ENCODE measurements at places on chromosomes 5 and 9.

GRCh38 chr5:150124111-150124557 lies 31.5 kb downstream of the PDGFRB start:
- no peak for DNase-seq

DNA sequence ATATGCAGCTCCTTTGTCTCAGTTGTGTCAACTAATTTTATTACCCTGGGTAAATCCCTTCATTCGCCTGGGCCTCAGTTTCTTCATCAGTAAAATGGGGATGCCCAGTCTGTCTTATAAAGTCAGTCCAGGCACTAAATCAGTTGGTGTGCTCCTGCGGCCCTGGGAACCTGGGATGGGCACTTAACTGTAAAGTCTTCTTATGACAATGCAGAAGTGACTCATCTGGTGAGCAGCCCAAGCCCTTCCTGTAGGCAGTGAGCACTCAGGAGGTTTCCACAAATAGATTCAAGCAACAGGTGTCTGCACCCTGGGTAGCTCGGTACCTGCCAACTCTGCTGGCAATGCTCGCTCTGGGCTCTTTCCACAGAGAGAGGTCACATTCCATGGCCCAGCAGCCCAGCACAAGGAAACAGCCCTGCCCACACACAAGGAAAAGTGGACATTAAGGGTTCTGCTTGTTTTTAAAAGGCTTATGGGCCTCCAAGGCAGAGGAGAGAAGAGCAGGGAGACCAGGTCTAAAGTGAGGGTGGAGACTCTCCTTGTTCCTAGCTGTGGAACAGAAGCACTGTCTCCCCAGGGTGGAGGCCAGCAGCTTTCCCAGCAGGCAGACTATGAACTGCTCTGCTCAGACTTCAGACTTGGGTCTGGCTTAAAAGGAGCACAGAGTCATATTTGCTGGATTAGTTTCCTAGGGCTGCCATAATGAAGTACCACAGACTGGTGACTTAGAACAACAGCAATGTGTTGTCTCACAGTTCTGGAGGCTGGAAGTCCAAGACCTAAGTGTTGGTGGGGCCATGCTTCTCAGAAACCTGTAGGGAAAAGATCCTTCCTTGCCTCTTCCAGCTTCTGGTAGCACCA lies 89.7 kb upstream of the ADRA1B start:
- no peak for DNase-seq

DNA sequence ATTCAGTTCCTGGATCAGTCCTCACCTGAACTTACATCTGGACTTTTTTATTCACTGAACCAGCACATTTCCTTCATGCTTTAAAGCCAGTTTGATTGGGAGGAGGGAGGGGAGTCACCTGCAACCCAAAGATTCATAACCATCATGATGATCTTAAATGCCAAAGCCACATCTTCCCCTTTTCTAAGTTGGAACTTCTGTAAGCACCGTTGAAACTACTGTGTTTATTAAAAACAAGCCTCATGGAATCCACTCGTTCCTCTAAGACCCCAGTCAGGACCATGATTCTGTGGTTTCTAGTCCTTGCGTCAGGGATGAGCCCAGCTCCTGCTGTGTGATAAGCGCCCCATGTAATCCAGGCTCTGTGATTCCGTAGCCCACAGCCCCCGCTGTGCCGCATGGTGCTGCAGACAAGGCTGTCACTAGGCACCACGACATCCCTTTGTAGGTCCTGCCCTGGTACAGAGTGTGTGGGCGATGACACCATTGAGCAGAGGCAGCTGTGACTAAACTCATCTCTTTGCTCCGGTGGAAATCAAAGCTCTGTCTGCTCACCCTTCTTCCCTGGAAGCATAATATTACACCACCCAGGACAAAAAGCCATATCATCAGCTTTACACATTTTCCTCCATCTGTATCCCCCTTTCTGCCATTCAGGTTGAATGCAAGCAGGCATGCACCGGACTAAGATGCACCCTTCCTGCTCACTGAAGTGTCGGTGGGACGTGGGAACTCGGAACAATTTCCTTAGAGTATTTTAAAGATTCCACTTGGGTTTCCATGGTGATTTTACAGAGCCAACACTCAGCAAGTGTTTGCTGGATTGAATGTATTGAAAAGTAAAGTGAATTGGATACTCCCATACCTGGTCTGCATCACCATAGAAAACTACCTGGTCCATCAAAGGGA lies 132.0 kb upstream of the FSTL4 start:
- DNase-seq = no peak

DNA sequence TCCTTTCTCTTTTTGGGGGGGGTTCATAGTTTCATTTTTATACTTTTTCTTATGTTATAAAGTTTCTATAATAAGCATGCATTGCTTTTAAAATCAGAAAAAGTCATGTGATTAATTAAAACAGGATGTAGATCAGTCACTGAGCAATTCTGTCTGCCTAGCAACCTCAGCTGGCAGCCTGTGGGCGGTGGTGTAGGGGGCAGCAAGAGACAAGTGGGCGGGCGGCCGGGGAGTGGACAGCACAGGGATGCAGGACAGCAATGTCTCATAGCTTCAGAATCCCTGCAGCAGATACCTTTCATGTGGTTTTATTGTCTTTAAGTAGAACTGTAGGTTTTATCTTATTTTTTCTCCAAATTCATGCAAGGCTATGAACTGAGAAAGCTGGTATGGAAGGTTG lies 101.9 kb upstream of the S1PR3 start:
- no peak for DNase-seq

- DNase-seq = no peak
Observed at GRCh38 chr5:162067162-162067561, 411 bp upstream of the GABRG2 start.

DNA sequence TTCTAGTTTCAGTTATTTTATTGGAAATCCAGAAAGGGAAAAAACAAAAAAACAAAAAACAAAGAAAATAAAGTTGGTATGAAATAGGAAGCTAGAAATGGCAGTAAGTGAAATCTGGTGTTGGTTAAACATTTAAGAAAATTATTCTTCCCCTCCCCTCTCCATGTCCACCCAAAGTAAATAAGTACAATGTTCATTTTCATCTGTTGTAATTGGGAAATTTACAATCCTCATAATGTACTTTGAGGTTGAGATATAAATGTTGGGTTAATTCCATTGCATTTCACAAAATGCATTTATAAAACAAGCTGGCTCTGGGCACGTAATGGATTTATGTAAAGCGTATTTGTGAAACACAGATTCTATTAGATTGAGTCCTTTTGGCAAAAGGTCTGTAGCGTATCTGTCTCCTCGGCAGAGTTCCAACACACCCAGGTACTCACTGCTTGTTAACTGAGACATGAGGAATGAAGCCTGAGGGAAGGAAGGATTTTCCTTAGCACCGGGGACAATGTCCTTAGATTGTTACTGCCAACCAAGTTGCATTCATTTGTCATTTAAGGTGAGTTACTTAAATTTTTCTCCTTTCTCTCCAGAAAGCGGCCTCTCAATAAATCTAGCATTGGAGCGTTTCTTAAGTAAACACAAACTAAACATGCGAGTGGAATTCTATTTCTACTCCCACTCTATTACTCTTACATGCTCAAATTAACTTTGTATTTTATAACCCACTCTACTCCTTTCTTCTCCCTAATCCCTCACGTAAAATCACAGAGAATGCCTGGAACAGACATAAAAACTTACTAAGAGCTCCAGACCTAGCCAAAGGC lies 912.3 kb upstream of the WWC1 start:
- DNase-seq = no peak

GRCh38 chr5:150192462-150192861 lies 2.6 kb downstream of the SLC6A7 start:
- DNase-seq = no peak

DNA sequence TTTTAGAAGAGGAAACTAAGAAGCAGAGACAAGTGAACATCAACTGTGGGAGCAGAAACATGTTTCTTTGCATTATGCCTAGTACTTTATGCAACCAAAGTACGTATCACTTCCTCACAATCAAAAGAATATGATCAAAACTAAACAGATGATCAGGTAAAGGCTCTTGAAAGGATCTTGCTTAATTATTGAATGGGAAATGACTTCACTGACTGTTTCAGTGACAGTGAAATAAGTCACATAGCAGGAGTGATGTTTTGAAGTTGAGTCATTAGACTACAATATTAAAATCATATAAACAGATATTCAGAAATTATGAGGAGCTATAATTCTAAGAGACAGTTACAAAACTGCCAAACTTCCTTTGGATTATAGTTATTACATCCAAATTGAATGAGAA lies 527.3 kb downstream of the MTRR start:
- DNase-seq = no peak

- no peak for DNase-seq
Observed at GRCh38 chr9:99385215-99385614, 163.1 kb downstream of the SEC61B start.

DNA sequence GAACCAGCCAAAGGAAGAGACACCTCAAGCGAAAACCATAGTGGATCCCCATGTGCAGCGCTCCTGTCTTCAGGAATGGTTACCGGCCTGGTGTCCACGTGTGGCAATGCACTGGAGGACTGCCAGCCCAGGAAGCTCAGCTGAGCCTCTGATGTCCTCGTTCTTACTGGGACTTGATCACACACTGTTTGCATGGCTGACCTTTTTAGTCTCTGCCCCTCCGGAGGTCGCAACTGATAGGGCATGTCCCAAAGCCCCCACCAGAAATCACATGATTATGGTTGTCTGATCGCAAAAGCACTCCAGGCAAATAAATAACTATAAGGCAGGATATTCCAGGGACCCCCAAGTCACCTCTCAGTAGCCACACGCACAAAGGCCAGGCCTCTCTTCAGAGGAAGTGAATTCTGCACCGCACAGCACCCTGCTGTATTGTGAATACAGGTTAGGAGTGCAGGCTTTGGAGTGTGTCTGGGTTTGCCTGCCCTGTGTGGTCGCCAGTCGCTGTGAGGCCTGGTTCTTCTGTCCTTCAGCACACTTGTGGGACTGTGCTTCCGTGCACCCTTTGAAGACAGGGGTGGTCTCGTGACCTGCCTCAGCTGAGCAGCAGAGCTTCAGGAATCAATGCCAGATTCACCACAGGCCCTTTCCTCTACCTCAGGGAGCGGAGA lies 13.4 kb upstream of the HABP4 start:
- DNase-seq = no peak

- no peak for DNase-seq
Observed at GRCh38 chr5:146588331-146589027, 72.5 kb upstream of the GPR151 start.

DNA sequence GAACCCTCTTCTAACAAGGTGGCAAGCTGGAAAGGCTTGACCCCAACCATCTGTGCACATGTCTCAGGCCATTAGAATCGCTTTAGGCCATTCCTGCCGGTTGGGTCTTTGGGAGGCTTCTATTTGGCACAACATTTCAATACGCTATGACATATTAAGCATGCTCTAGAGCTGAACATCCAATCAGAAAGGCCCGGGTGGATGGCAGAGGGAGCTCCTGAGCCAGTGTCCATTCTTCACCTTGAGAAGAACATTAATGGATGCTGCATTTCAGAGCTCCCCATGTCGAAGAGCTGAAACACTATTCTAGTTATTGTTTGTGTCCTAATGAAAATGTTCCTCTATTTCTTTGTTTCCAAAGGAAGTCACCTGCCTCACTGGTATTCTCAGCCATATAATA lies 12.8 kb downstream of the SPATA9 start:
- DNase-seq = no peak

- DNase-seq = no peak
Observed at GRCh38 chr5:163407034-163407655, 30.2 kb upstream of the CCNG1 start.

- no peak for DNase-seq
Observed at GRCh38 chr9:88680505-88681160, 145.7 kb downstream of the NXNL2 start.

GRCh38 chr5:100562821-100563220 lies 27.6 kb downstream of the FAM174A start:
- DNase-seq = no peak

DNA sequence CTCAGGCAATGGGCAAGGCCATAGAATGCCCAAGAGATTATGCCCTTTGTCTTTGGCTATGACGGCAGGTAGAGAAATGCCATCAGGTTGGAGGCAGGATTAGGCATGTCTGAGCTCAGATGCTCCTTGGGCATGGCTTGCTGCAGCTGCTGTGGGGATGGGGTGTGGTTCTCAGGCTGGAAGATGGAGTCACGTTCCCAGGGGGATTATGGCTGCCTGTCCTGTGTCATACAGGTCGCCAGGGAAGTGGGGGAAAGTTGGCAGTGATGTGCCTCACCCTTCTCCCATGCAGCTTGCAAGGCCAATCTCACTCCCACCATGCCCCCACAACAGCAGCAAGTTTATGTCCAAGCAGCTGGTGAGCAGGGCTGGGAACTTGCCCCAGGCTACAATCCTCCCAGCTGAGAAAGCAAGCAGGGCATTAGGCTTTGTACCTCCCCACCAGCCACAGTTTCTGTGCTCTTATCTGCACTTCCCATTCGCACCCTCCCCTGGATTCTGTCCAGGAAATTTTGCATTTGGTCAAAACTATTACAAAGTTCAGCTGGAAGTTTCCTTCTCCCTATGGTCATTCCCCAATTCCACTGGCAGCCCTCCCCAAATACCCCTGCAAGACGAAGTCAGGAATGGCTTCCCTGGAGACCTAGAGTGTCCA lies 1788.0 kb upstream of the NUDT12 start:
- no peak for DNase-seq

- no peak for DNase-seq
Observed at GRCh38 chr5:126635585-126635984, 34.8 kb downstream of the PHAX start.

DNA sequence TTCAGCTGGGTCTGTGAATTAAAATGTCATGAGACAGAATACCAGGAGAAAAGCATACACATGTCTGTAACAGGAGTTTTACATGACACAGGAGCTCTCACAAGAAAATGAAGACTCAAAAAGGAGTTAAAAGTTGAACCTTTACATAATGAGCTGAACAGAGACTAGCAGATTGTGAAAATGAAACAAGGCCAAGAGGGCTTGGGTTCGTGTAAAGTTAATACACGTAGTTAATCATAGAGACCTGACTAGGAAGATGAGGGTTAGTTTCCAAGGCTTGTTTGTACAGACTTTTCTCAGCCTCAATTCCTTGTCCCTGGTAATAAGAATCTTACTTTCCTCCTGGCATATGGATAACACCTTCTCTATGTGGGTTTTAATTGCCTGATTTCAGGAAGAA lies 1294.0 kb downstream of the MAT2B start:
- DNase-seq = no peak

GRCh38 chr9:73133921-73134407 lies 17.7 kb upstream of the ANXA1 start:
- no peak for DNase-seq

DNA sequence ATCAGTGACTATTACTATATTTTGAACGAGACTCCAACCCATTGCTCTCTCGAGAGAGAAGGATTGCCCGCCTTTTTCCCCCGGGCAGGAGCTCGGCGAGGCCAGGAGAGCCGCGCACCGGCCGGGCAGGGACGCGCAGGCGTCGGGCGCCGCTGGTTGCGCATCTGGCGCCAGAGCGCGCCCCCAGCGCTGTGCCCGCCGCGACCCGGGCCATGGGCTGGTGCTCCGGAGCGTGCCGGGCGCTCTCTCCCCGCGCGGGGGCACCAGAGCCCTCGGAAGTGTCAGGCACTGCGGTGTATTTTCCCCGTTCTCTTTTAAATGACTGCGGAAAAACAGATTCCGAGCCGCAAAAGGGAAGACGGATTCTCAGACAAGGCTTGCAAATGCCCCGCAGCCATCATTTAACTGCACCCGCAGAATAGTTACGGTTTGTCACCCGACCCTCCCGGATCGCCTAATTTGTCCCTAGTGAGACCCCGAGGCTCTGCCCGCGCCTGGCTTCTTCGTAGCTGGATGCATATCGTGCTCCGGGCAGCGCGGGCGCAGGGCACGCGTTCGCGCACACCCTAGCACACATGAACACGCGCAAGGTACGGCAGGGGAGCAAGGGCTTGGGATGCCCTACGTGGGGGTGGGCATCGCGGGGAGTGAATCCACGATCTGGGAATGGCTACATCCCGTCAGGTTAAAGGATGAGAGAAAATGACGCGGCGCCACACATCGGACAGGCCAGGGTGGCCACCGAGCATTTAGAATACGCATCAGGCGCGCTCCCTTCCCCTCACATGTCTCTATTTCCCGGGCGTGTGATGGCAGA lies 1.1 kb upstream of the NTRK2 start:
- DNase-seq = no peak

All from SHP77 treated with DMSO at 0.1 percent for 48 hours (cell line).